Fibroblast of villous mesenchyme (primary cell): ENCODE measurements at places on chromosomes 1 and 21.
A peak's percentile ranks its signal among the peaks of the same experiment; 100 is the strongest.

GRCh38 chr21:23218667-23219066, 2220.5 kb downstream of the NCAM2 start:
- no peak for DNase-seq

DNA sequence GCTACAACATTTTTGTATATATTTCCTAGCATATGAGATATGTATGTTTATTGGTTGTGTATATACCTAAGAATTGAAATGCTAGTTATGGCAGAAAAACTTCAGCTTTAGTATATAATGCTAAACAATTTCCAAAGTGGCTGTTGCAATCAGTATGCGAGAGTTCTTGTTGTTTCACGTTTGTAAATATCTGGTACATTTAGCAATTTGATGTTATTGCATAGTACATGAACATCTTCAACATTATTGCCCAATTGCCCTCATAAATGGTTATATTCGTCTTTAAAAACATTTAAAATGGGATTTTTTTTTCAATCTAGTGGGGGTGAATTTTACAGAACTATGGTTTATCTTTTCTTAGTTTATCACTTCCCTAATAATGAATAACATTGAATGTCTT, 86.2 kb upstream of the HP1BP3 start:
- DNase-seq = peak; percentile 88

- peak; percentile 31 for DNase-seq
These were observed 606 bp downstream of the DENND1B start for GRCh38 chr1:197774466-197775281.

DNA sequence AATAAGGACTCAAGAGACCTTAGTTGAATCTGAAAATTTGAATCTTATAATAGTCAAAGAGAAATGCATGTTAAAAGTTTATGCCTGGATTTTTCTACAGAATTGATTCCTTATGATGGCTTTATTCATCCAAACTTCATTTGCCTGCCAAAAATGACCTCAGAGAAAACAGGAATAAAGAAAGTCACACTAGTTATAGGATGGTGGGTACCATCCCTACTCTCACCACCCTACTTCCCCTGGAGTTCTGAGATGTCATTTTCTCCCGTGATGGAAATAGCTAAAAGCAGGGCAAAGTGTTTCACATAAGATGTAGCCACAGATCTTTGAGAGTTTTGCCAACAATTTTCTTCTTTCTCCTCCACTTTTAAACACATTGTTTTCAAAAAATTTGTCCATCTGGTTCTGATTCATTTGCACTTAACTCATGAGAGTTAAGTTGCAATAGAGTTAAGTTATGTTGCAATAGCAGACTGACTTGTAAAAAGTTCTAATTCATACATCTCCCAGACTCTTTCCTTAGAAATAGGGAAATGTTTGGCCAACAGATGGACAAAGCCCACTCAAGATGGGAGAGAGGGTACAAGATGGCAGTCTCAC, 384.6 kb downstream of the PLPP3 start:
- DNase-seq = peak; percentile 74

- DNase-seq = no peak
These were observed 545.8 kb downstream of the KIF26B start for GRCh38 chr1:245700631-245701030.

DNA sequence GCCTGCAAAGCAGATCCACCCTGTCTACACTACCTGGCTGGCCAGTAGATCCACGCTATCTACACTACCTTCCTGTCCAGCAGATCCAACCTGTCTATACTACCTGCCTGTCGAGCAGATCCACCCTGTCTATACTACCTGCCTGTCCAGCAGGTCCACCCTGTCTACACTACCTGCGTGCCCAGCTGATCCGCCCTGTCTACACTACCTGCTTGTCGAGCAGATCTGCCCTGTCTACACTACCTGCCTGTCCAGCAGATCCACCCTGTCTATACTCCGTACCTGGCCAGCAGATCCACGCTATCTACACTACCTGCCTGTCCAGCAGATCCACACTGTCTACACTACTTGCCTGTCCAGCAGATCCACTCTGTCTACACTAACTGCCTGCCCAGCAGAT, 102.8 kb upstream of the SAMD11 start:
- DNase-seq = no peak

DNA sequence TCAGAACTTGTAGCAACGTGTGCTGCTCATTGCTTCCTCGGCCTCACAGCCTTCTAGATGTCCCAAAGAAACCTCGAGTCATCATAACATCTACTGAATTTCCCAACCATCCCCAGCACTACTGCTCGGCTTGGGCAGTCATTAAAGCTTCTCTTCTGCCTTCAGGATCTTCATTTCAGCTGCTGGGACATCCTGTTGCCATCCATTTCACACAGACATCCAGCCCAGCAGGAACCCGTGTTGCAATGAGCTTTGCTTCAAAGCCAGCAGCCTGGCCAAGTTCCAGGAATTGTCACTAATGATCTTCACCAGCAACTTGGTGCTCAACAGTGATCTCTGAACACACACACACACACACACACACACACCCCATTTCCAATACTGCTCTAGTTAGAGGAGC, 18.5 kb downstream of the WLS start:
- peak; percentile 93 for DNase-seq

DNA sequence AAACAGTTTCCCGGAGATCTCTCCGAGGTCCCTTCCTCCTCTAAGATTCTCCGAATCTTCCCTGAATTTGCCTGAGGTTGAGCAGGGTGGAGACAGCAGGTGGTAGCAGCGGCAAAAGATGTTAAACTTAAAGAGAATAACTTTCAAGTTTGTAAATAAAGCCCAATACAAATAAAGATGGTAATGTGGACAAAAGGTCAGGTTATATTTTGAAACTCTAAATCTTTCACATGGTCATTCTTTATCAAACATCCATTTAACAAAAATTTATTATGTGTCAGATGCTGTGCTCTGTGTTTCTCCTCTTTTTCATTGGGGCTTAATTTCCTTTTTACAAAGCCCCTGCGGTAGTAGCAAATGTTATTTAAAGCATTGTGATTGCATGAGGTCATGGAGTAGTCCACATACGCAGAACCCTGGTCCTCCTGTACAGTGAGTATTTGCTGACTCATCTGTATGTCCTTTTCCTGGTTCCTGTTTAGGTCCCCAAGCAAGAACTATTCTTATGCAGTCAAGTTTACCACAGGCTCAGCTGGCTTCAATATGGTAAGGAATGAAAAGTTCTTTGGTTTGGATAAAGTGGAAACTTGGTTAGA, 119.2 kb downstream of the ITSN1 start:
- peak; percentile 98 for DNase-seq

DNA sequence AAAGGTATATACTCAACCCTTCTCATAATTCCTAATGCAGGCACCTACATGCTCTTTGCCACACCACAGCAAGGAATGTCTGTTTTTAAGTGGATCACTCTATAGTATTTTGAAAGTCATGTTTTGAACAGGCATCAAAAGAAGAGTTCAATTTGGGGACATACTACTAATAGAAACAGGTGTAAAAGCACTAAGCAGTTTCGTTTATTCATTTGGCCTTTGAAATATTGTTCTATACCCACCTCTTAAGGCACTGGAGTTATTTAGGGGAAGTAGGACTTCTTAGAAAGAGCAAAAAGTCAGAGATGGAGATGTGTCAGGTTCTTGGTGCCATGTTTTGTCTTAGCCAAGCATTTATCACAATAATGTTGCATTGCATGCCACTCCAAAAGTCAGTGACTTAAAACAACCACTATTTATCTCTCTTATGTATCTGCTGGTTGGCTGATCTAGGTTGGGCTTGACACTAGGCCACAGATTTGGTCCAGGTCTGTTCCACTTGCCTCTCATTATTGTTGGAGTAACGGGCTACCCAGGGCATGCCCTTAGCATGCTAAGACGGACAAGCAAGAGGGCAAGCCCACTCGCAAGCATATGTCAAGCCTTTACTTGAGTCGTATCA, 107.5 kb downstream of the RGL1 start:
- DNase-seq = no peak

- peak; percentile 64 for DNase-seq
These were observed 10.4 kb downstream of the C1orf226 start for GRCh38 chr1:162391790-162392563.

DNA sequence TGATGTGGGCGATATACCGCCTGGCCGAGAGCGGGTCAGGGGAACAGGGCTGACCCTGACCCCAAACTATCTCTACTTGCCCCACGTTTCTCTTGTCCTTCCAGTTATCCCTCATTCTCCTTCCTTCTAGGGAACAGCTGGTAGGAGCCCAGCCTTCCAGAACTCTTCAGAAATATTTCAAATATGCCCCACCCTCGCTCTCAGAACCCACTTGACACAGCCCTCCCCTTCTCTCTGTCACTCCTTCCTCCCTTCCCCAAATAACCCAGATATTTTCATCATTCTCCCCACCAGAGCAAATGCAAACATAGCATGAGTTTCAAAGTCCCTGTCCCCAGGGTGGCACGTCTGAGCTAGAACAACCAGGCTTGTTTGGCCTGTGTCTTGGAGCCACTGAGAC, 1.1 kb downstream of the CACNA1S start:
- DNase-seq = no peak

DNA sequence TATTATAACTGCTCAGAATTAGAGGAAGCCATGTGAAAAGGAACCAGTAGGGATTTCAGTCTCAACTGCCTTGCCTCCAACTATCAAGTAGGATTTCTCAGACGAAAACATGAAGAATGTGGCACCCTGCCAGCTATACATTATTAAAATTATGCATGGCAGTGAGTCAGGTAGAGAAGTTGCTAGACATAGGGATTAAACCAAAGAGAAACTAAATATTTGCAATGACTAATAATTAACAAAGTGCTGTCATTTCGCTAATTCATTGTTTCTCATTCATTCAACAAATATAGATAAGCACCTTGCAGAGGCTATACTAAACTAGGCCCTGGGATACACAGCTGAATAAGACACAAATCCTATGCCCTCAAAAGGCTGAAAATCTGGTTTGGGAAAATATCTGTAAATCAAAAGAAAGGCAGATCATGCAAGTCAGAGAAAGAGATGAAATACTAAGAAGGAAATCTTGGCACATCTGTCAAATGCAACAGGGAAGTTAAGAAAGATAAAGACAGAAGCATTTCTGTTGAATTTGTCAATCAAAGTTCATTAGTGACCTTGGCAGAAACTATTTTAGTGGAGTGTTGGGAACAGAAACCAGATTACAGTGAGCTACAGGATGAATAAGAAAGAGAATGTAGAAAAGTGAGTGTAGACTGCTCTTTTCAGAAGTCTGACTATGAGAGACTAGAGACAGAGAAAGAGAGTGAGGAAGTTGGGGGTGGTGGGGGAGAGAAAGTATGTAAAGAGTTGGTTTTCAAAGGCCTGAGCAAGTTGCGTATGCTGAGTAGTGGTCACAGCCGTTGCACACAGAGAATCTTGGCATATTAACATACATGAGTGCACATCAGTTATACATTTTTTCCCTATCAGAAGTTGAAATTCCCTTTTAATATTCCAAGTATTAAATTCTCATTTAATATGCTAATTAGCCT, 14.7 kb upstream of the NBPF11 start:
- no peak for DNase-seq

GRCh38 chr1:201468501-201468843, 516 bp downstream of the PHLDA3 start:
- no peak for DNase-seq

GRCh38 chr1:239563681-239564080, 177.3 kb downstream of the CHRM3 start:
- no peak for DNase-seq

DNA sequence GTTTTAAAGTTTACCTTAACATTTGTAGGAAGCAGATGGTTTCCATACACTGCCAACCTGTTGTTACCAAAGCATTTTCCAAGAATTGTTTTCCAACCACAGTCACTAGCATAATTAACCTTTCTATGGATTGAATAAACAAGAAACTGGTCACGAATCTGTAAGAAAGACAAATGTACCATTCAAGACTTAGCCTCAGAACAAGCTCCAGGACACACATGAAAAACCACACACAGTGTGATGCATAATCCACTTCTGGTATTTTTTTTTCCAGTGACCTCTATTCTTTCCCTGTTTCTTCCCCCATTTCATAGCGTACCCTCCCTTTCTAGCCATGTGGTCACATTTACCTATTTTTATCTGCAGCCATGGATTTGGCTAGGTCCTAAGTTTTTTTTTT, 29.6 kb upstream of the C1orf87 start:
- DNase-seq = no peak

- no peak for DNase-seq
These were observed 1.2 kb upstream of the CCDC28B start for GRCh38 chr1:32199043-32199716.

GRCh38 chr21:18951271-18952038, 547.9 kb upstream of the TMPRSS15 start:
- no peak for DNase-seq

GRCh38 chr1:116956378-116956777, 45.2 kb upstream of the CD101 start:
- no peak for DNase-seq

DNA sequence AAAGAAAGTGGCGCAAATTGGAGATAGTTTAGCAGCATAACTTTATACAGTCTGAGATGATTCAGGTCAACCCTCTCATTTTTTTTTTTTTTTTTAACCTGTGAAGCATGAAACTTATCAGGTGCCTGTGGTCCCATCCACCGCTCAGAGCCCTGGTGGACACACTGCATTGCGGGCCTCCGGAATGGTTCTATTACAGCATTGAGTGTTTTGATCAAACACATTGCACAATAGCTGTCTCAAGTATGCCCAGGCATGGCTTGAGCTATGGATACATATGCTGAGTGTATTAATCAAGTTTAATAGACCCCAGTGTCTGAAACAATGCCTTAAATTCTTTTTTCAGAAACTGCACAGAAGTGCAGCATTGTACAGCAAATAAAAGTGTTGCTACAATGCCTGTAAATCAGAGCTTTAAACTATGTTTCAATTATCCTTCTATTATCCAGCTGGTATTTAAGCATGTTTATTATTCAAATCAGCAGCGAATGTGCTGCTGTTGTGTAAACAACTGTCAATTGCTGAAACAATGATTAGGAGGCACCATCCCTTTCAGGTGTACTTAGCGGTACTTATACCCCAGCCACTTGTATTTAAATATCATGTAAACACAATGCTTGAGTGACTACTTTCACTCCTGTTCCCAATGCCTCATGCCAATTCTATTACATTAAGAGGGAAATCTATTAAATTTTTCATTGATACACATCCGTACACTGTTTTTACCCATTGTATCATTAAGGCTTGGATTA, 456.6 kb downstream of the RPS6KC1 start:
- no peak for DNase-seq

DNA sequence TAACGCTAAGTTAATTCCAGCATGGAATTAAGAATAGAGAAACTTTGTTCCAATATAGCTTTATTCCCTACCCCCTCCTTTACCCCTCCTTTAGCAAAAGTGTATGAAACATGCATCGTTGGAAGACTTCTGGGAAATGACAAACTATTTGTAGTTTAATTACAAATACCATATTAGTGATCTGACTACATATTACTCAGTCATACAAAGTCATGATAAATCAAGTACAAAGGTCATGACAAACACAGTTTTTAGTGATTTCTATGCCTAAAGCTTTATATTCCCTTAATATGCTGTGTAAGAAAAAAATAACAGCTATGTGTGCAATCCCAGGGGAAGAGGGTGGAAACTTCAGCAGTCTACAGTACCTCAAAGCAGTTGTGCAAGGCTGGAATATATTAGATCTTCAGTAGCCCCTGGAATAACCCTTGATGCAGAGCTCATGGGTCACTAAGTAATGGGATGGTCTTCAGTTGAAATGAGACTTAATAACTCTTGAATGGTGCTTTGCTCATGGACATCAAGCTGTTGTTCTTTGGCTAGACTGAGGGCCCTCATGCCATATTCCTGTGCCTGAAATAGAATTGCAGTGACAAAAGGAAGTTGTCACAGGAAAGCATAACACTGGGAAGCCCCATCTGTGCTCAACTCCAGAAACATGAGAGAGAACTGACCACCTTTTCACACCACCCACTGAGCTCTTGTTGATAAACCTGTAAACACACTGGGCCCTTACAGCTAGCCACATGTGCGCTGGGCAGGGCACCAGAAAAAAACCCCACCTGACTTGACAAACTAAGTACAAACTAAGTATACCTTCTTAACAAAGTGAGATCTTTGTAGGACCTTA, 25.3 kb downstream of the ZMYND12 start:
- no peak for DNase-seq
